Stimulated activated CD4-positive, alpha-beta T cell treated with anti-CD3 and anti-CD28 coated beads, Interleukin-2, amount 100 ng/mL, for 24 hours (primary cell): ENCODE measurements at places on chromosomes 16 and 17.

GRCh38 chr17:76626442-76626841 is 17.1 kb downstream of the ST6GALNAC1 start:
- DNase-seq, result no peak

DNA sequence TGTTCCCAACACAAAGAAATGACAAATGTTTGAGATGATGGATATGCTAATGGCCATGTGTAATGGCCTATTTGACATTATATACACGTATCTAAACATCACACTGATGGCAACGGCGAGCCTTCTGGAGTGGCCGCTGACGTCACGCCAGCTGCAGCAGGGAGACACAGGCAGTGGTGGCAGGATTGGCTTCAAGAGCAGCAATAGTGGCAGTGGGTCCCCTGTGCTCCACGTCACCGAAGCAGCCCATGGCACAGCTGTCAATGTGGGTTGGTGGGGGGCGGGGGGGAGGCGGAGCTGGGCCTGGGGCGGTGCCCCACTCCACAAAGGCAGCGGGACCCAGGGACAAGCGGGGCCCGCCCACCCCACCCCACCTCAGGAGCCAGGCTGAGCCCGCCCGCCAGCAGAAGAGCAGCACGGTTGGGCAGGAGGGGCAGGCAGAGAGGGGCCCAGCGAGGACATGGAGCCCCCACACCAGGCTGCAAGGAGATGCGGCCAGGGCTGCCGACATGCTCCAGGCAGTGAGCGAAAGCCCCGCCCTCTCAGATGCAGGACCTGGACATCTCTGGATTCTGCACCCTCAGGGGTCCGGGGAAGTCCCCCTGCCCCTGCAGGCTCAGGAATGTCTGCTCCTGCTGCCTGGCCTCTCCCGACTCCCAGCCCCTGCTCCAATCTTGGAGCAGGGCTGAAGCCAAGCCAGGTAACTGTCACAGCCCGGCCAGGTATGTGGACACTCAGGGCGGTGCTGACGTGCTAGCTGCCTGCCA is 64.6 kb downstream of the USP32 start:
- no peak for DNase-seq

GRCh38 chr17:7383371-7383741 is 2.5 kb downstream of the TNK1 start:
- no peak for DNase-seq

GRCh38 chr17:20155258-20156195 is 146.4 kb downstream of the SPECC1 start:
- DNase-seq, result peak; percentile 91

DNA sequence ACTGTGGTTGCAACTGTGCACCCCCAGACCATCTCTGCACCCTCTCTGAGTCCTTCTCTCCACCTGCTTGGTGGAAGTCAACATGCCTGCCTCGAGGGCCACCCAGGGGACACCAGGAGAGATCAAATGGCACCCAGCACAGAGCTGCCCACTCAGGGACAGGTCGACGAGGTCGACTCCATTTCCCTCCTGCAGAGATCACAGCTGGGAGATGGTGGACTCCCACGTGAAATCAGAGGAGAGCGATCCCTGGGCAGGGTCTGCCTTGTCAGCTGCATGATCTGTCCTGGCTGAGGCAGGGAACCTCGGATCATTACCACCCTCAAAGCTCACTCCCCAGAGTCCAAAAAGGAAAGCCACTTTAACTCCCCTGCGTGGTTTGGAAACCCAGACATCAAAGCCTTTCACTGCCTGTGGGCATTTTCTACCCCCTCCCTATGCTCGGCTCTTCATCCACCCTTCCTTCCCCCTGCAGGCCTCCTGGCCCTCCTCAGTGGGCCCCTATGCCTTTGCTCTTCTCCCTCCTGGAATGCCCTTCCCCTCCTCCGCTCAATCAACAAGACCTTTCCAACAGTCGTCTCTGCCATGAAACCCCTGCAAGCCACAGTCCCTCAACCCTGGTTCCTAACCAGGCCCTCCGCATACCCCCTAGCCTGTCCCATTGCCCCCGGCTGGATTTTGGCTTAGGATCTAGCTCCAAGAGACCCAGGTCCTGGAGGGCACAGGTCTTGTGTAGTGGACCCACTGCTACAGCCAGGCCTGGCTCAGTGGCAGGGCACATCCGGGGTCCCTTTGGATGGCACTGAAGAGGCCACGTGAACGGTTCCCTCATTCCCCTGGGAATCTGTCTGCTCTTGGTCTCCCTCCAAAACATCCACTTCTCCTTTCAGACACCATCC is 103.8 kb upstream of the RPL38 start:
- DNase-seq, result no peak

GRCh38 chr17:82332669-82333278 is 792 bp downstream of the SECTM1 start:
- no peak for DNase-seq

- DNase-seq, result no peak
These were observed 9.6 kb downstream of the ACE start for GRCh38 chr17:63486317-63487013.

GRCh38 chr17:7502987-7503386 is 18.8 kb downstream of the POLR2A start:
- DNase-seq, result no peak

- no peak for DNase-seq
These were observed 51.2 kb downstream of the COTL1 start for GRCh38 chr16:84566545-84567257.

- DNase-seq, result no peak
These were observed 23.8 kb downstream of the SLC12A3 start for GRCh38 chr16:56888806-56889205.

GRCh38 chr16:88606148-88606757 is 32.1 kb upstream of the IL17C start:
- DNase-seq, result no peak

DNA sequence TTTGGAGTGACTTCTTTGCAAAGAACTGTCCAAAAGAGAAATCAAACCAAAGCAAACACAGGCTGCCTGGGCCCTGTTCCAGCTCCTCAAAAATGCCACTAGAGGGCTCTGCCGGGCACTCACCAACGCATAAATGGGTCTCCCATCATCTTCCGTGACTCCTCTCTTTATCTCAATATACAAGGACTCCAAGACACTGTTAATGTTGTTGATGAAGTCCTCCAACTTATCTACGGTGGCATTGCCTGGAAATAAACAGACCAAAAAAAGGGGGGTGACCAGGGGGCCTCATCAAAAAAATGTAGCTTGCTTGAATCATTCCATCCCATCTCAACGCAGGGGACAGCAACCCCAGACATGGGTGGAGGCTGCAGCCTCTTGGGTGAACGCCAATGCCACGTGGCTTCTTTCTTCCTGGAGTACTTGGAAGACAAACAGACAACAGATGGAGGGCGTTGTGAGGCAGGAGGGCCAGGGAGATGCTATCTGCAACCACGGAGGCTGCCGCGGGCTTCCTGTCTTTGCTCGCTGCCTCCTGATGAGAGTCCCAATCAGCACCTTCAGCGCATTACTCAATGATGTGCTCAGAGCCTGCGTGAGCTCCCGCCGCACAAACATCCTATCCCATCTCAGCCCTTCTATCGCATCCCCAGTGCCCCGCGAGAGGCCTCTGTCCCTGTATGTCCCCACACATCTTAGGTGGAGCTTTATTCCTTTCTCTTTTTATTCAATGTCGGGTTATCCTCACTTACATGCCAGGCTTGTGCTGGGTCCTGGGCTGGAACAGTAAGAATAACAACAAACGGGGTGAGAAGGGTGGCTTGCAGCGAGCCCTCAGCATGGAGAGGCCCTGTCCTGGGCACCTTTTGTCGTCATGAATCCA is 32.0 kb downstream of the KDM8 start:
- peak; percentile 74 for DNase-seq

- DNase-seq, result no peak
These were observed 144.9 kb downstream of the PARN start for GRCh38 chr16:14485121-14485551.

DNA sequence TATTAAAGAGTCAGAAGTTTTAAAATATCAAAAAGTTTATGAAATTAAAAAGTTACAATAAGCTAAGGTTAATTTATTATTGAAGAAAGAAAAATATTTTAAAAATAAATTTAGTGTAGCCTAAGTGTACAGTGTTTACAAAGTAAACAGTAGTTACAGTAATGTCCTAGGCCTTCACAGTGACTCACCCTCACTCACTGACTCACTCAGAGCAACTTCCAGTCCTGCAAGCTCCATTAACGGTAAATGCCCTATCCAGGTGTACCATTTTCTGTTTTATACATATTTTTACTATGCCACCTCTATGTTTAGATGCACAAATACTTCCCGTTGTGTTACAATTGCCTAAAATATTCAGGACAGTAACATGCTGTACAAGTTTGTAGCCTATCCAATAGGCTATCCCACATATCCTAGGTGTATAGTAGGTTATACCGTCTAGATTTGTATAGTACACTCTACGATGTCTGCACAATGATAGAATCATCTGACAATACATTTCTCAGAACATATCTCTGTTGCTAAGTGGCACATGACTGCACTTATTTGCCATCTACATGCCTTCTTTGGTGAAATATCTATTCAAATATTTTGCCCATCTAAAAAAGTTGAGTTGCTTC is 67.2 kb upstream of the WSB1 start:
- DNase-seq, result no peak

GRCh38 chr17:11935734-11936406 is 61.4 kb downstream of the ZNF18 start:
- no peak for DNase-seq

DNA sequence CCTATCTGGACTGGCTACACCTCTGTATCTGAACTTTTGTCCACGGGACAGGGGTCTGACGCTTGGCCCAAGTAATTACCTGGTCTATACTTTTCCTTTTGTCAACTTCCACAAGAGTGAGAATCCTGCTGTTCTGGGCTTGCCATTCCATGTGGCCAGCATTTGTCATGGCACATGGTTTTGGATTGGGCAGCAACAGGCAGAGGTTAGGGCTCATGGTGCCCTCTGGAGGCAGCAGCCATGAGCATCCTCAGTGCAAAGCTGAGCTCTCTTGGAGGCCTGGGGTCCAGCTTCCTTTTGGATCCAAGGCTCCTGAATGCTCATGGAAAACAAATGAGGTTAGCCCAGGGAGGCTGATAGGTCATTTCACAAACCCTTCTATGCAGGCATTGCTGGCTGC is 7.5 kb upstream of the EDC4 start:
- no peak for DNase-seq

DNA sequence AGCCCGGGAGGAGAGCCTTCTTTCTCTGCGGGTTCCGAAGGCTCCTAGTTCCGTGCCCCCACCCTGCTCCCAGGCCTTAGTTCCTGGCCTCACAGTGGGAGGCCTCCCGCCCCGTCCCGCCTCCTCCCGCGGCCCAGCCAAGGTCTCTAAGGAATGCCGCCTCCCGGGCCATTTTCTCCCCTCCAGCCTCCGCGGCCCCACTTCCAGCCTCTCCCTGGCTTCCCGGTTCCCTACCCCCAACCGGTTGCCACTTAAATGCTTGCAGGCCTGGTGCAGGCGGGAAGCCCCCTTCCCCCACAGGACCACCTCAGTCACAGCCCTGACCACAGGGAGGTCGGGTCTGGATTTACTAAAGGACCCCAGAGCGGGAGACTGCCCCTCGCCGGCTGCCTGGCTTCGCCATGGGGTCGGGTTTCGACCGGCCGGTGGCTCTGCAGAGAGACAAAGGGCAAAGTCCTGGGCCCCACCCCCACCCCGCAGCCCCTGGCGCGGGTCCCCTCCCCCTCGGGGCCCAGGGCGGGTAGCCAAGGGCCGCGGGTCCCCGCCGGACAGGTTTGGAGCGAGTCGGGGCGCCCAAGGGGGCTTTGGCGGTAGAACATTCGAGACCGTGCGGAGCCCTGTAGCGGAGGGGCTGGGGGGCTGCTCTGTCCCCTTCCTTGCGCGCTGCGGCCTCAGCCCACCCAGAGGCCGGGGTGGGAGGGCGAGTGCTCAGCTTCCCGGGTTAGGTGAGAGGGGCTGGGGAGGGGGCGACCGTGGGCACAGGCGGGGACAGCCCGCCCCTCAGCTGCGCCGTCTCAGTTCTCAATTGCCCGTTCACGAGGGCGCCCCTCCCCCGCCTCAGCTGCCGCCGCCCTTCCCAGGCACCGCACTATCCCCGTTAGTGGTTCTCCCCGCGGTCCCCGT is 16.4 kb downstream of the IGF2BP1 start:
- DNase-seq, result no peak

DNA sequence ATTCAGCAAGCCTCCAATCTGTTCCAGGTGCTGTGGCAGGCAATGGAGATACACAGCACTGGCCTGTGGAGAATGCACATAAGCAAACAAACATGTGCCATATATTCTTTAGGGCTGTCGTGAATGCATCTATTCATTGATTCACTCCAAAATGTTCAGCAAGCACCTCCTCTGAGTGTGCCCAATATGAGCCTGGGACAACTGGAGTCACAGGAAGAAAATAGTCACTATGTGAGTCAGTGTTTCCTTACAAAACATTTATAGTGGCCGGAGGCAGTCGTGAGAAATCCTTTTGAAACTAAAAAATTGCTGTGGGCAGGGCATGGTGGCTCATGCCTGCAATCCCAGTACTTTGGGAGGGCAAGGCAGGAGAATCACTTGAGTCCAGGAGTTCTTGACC is 310.1 kb downstream of the CA10 start:
- no peak for DNase-seq

GRCh38 chr16:50313596-50314478 is 47.5 kb downstream of the ADCY7 start:
- DNase-seq, result peak; percentile 49

DNA sequence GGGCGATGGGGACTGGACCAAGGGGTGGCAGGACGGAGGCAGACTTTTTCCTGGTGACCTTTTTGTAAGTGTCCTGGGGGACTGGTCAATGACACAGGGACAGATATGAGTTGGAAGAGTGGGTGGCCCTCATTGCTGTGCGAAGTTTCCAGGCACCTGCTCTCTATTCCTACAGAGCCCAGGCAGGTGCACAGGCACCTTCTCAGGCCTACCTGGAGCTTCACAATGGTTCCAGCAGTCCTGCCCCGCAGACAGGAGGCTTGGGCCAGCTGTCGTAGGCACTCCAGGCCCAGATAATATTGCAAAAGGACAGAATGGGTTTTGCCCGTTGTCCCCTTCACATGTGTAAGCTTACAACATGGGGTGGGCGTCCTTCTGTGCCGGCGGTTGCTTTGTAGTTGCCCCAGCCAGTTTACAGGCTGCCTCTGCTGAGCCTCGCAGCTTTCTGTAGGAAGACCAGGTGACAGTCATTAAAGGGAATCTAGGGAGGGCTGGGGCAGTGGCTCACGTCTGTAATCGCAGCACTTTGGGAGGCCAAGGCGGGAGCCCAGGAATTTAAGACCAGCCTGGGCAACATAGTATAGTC is 84.3 kb downstream of the ARHGAP23 start:
- no peak for DNase-seq

- peak; percentile 47 for DNase-seq
These were observed 11.8 kb downstream of the LASP1 start for GRCh38 chr17:38881600-38882191.

DNA sequence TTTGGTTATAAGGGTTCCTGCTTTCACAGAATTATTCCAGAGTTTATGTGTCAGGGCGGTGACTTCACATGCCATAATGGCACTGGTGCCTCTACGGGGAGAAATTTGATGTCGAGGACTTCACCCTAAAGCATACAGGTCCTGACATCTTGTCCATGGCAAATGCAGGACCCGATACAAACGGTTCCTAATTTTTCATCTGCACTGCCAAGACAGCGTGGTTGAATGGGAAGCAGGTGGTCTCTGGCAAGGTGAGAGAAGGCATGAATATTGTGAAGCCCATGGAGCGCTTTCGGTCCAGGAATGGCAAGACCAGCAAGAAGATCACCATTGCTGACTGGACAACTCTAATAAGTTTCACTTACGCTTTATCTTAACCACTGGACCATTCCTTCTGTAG is 39.6 kb upstream of the CDRT4 start:
- DNase-seq, result no peak

- no peak for DNase-seq
These were observed 234.6 kb downstream of the CPPED1 start for GRCh38 chr16:12569061-12569460.

- DNase-seq, result no peak
These were observed 22.2 kb downstream of the SEC14L1 start for GRCh38 chr17:77163001-77163400.
